Immature natural killer cell (primary cell): ENCODE measurements at places on chromosomes 7 and 10. TPM values are rescaled to one million over a fixed set of nuclear protein-coding genes. Genes with fewer than 3 reads are reported as not detected.

The ADRB1 gene
- 0.10 TPM for polyA plus RNA-seq

The STK31 gene
- not detected for polyA plus RNA-seq

DNA sequence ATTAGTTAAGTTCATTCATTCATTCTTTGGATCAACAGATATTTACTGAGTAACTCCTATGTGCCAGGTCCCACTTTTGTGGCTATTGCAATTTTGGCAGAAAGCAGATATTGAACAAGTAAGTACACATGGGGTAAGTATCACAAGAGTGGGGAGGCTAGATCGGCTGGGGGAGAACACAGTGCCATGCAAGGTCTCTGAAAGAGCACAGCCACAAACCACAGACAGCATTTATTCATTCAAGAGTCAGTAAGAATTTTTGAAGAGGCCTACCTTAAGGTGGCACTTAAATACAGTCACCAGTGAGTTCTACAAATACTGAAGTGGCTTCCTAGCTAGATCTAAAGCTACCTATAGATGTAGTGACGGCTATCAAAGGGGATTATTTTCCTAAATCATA is 304.2 kb downstream of the RNLS start:
- no peak for DNase-seq

GRCh38 chr10:91573320-91573719 is 59.6 kb downstream of the PPP1R3C start:
- no peak for DNase-seq

The ELN gene
- not detected for polyA plus RNA-seq

The PDAP1 gene
- 20.7 TPM for polyA plus RNA-seq
